Smooth muscle cell of trachea (primary cell): ENCODE measurements at places on chromosomes 13 and 19. TPM values are rescaled to one million over a fixed set of nuclear protein-coding genes. Genes with fewer than 3 reads are reported as not detected.

SERP2 gene
- total RNA-seq, result 8.3 and 10.1 TPM in 2 replicates

FFAR2 gene
- not detected in 2 replicates for total RNA-seq

RNF225 gene
- 0.66 TPM in 1 of 2 replicates, not detected in the other for total RNA-seq

CBARP gene
- 1.6 and 5.3 TPM in 2 replicates for total RNA-seq

LGALS7 gene
- not detected in 2 replicates for total RNA-seq

AMER2 gene
- total RNA-seq, result not detected in 2 replicates

CARD8 gene
- total RNA-seq, result 12.9 and 20.4 TPM in 2 replicates

ACER1 gene
- not detected in 2 replicates for total RNA-seq

MAP4K1 gene
- 0.33 and 0.58 TPM in 2 replicates for total RNA-seq

NLRP9 gene
- total RNA-seq, result not detected in 2 replicates

GAS6 gene
- total RNA-seq, result 90.5 and 151 TPM in 2 replicates

EFNA2 gene
- total RNA-seq, result not detected in 2 replicates

TGFBR3L gene
- 0.58 and 4.1 TPM in 2 replicates for total RNA-seq

FXYD7 gene
- total RNA-seq, result not detected in 2 replicates

ACP7 gene
- under 0.01 and 0.15 TPM in 2 replicates for total RNA-seq

KIR2DL3 gene
- total RNA-seq, result not detected in 2 replicates

ABHD13 gene
- total RNA-seq, result 5.8 and 8.0 TPM in 2 replicates

KLK11 gene
- not detected in 2 replicates for total RNA-seq

CFAP97D2 gene
- not detected in 2 replicates for total RNA-seq

GNA15 gene
- under 0.01 and 0.17 TPM in 2 replicates for total RNA-seq

HTR2A gene
- 0.29 and 0.33 TPM in 2 replicates for total RNA-seq

R3HDM4 gene
- total RNA-seq, result 16.6 and 23.3 TPM in 2 replicates

BRME1 gene
- total RNA-seq, result 0.66 and 0.73 TPM in 2 replicates

ANKRD27 gene
- total RNA-seq, result 34.6 and 38.9 TPM in 2 replicates

KLK2 gene
- not detected in 2 replicates for total RNA-seq

CAMSAP3 gene
- total RNA-seq, result under 0.01 TPM in 1 of 2 replicates, not detected in the other

NCCRP1 gene
- total RNA-seq, result under 0.01 TPM in 1 of 2 replicates, not detected in the other

ADM5 gene
- total RNA-seq, result 0.44 and 0.83 TPM in 2 replicates

NFILZ gene
- not detected in 2 replicates for total RNA-seq

BSPH1 gene
- total RNA-seq, result not detected in 2 replicates

ZNF780B gene
- 14.9 and 24.1 TPM in 2 replicates for total RNA-seq

MATK gene
- 0.15 TPM in 1 of 2 replicates, not detected in the other for total RNA-seq

GFY gene
- total RNA-seq, result not detected in 2 replicates
